ENCODE measurements at places on chromosomes 16 and 17.
A peak's percentile ranks its signal among the peaks of the same experiment; 100 is the strongest.

DNA sequence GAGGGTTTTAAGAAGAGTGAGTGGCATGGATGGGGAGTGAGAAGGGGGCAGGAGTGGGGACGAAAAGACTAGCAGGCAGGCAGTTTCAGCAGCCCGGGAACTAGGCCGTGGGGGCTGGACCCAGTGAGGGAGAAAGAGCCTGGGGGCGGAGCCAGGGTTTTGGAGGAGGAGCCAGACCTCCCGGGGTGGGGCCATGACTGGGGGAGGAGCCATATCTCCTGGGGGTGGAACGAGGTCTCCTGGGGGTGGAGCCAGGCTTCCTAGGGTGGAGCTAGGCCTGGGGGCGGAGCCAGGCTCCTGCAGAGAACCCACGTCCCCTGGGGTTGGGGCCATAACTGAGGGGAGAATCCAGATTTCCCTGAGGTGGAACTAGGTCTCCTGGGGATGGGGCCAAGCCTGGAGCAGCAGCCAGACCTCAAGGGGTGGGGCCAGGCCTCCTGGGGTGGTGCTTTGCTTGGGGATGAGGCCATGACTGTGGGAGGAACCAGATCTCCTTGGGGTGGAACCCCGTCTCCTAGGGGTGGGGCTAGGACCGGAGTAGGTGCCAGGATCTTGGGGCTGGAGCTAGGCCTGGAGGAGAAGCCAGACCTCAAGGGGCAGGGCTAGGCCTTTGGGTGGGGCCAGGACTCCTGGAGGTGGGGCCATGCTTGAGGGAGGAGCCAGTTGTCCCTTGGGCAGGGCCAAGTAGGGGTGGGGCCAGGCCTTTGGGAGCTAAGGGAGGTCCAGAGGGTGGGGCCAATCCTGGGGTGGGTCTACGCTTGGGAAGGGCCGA lies 41.7 kb upstream of the JPH3 start:
- DNase-seq, result no peak

GRCh38 chr16:732936-733335 lies 6.0 kb downstream of the HAGHL start:
- DNase-seq, result no peak

GRCh38 chr17:32266051-32266388 lies 388 bp downstream of the RHBDL3 start:
- no peak for DNase-seq

DNA sequence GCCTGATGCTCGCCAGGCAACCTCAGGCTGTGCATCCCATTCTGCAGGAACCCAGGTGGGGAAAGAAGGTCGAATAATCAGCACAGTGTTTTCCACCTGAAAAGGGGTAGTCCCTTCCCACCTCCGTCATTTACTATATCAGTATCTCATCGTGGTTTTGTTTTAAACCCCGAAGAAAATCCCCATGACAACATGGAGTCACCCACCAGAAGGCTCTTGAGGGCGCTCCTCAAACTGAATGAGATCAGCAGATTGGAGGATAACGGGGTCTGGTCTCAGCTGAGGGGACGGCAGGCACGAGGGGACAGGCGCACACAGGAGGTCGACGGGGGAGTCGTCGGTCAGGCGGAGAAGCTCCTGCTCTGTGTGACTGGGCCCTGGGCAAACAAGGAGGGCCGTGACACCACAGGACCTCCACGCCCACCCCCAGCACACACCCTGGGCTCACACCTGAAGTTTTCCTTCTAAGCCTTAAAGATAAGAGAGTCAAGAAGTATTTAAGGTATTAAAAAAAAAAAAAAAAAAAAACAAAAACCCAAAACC lies 44.2 kb downstream of the MARF1 start:
- DNase-seq, result no peak

- no peak for DNase-seq
Measured at GRCh38 chr17:49575679-49576087, at the start of gene NXPH3. Gene NXPH3 (plus strand): TSS chr17:49575871. CDS start chr17:49576220, 349 bp downstream.

- DNase-seq, result no peak
Measured at GRCh38 chr17:7929158-7930023, at the start of gene KCNAB3. Gene KCNAB3 (minus strand): TSS chr17:7929856. CDS start chr17:7929435, 421 bp downstream.

GRCh38 chr16:81001330-81001729 lies 5.4 kb downstream of the CMC2 start:
- no peak for DNase-seq

GRCh38 chr17:32498391-32498790 lies 11.6 kb downstream of the CDK5R1 start:
- no peak for DNase-seq

- DNase-seq, result no peak
Measured at GRCh38 chr17:30594223-30594952, 117.2 kb downstream of the GOSR1 start.

- no peak for DNase-seq
Measured at GRCh38 chr17:51398687-51399086, 138.3 kb downstream of the UTP18 start.

DNA sequence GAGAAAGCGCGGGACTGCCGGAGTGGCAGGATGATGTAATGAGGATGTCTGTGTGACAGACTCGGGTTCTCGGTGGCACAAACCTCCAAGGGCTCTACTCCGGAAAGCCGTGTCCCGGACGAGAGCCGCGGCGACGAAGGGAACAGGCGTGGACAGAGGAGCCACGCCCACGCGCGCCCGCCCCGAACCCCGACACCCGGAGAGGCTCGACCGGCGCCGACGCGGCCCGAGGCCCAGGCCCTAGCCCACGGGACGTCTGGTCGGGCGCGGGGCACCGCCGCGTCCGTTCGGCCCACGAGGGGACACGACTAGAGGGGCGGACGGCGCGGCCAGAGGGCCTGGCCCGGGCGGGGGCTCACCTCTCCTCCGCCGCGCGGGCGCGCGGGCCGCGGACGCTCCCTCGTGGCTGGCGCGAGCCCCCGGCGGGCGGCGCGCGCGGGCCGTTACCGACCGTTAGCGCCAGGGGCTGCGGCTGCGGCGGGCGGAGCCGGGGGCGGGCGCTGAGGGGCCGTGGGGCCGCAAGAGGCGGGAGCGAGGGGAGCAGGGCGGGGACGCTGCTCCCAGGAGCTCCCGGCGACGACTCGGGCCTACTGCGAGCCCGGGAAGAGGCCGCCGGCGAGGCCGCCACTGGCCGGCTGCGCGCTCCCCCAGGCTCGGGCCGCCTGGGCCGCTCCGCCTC lies 2.1 kb upstream of the IRX5 start:
- no peak for DNase-seq

DNA sequence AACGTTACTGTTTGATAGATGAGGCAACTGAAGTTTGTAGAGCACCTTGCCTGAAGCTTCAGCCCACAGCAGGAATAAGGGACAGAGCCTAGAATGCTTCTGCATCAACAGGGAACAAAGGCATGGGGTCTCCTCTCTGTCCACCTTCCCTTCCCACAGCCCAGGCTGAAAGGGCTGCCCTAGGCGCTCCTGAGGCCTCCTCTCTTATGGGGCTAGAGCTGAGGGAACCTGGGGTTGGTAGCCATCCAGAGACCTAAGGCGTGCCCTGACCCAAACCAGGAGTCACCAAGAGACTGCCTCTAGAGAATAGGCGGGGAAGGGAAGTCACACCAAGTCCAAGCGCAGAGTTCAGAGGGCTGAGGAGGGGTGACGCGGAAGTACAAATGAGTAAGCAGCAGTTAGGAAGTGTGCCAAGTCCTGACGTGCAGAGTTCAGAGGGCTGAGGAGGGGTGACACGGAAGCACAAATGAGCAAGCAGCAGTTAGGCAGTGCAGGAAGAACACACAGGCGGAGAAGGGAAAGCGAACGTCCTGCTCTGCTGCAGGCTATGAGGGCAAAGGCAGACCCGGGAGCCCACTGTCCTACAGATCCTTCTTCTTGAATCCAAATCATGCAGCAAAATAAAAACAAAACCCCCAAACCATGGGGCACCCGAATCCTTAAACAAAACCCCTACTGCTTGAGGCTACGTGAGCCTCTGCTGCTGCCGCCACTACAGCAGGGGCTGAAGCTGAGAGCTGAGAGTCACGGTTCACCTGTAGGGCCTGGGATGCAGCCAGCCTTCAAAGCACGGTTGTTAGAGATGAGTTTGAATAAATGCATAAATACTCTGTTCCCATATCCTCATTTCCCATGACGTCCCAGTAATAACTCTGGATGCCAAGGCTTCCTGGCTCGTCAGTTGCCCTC lies 2.7 kb upstream of the SPG7 start:
- DNase-seq, result peak; percentile 81

DNA sequence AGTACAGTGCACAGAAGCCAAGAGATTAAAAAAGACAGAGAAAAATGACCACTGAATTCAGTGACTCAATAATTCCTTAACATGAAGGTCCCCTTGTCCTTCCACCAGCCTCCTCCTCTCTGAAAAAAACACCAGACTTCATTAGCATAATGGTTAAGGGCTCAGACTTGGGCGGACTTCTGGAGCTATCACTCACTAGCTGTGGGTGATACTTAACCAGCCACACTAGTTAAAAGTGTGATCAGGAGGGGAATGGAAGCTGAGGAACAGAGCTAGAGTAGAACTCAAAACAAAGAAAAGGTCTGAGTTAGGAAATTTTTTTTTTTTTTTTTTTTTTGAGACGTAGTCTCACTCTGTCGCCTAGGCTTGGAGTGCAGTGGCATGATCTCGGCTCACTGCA lies 23.2 kb downstream of the ZNF652 start:
- DNase-seq, result no peak

- DNase-seq, result no peak
Measured at GRCh38 chr17:57328109-57328882, 72.0 kb downstream of the MSI2 start.

- DNase-seq, result no peak
Measured at GRCh38 chr17:36481829-36482228, 4.7 kb upstream of the ZNHIT3 start.

DNA sequence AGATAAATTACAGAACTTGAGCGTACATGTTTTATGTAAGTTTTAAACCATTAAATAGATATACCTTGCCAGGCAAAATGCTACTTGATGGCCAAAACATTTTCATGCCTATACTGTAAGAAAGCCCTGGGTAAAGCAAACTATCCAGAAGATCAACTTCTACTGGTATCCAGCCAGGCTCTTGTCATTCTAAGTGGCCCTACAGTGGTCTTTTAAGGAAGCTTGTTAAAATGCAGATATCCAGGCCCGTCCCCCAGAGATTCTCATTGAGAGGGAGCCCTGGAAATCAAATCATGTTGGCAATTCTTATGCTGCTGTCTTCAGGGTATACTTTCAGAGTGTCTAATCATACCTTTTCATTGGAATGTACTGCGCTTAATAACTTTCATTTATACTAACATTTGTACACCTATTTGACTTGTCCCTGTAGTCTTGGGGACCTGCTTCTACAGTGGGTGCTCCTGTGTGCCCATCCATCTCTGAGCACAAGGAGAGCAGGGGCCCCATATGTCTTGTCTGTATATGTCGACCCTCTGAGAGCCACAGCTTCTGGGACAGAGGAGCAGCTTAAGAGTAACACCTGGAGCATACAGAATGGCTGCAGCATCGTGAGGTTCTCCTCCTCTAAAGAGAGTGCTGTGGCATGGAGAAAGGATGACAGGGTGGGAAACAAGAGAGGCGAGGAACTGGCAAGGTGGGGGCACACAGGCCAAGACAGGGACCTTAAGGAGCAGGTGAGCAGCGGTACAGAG lies 43.6 kb upstream of the ANKFY1 start:
- DNase-seq, result no peak

- no peak for DNase-seq
Measured at GRCh38 chr17:17075125-17075781, 33.0 kb downstream of the MPRIP start.

DNA sequence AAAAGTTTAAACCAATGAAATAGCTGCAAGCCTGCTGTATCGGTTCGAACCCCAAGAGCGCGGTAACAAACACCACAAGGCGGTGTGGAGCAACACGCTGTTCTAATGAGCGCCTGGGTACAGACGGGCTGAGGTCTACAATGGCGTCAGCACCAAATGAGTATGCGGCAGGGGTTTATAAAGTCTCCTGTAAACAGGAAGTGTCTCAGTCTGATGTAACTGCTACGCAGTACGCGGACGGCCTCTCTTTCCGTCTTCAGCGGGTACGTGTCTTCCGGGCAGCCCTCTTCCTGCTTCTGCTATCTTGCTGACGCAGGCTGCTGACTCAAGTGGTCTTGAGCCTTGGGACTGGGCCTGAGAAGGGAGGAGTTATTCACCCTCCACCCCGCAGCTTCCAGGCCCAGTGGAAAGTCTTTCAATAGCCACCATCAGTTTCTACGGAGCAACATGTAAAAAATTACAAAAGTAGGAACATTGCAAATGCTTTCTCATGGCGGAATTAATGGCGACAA lies 40.5 kb upstream of the KCNJ2 start:
- DNase-seq, result no peak

DNA sequence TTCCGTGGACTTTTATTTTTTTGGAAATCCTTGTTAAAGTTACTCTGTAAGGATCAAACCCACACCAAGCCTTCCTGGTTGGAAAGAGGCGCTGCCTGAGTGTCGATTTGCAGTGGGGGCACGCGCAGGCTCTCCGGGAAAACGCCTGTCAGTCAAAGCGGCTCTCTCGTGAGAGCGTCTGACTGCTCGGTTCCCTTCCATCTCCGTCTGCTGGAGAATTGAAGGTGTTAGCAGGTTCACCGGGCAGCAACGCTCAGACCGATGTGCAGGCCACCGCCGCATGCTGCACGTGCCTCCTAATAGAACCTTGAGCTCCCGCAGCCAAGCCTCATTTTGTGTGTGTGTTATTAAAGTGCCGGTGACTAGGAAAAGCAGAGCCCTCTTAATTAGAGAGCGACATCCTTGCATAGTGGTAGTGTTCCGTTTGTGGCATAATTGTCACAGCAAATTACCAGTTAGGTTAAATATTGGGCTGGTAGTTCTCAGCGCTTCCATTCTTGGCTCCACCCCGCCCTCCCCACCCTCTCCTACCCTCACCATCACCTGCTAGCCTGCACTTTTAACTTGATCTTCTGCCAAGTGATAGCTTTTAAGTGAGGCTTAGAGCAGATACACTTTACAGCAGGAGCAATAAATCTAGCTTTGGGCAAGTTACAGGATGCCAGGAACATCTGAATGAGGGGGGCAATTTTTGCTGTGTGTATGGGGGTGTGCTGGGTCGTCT lies 75.5 kb downstream of the RPA1 start:
- DNase-seq, result no peak

- DNase-seq, result no peak
Measured at GRCh38 chr16:87076950-87077749, 240.0 kb downstream of the C16orf95 start.

DNA sequence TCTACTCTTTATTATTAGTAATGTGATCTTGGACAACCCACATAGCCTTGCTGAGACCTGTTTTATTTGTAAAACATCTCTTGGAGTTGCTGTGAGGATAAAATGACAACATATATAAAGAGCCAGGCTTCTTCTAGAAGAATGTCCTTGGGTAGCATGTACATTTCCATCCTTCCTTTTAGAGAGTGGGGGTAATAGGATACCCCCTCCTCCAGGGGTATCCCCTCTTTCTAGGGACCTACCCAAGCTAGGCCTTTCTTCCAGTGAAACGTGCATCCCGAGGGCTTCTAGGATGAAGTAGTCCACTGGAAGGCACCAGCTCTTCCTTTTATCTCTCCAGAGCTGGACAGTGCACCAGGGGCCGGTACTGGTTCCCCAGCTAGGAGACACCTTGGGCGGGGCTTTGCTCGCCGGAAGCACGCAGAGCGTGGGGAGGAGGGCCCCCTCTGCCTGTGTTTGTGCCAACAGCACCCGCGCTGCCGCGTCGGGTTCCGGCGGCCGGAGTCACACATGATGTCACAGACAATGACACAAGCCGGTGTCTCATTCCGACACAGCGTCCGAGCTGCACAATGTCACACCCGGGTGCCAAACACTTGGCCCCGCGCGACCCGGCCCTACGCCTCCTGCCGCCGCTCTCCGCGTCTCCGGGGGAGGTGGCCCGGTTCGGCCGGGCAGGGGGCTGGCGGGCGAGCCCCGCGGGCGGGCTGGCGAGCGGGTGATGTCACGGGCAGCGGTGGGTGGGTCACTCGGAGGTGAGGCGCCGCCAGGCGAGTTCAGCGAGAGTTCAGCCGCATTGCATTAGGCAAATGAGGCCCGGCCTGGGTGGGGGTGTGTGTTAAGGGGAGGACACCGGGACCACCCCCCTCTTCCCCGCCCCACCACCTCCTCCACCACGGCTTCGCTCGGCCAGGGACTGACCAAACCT lies 23.4 kb downstream of the GJD3 start:
- no peak for DNase-seq

Data from stromal cell of bone marrow (primary cell).